ENCODE measurements at places on chromosomes 6 and 20.

DNA sequence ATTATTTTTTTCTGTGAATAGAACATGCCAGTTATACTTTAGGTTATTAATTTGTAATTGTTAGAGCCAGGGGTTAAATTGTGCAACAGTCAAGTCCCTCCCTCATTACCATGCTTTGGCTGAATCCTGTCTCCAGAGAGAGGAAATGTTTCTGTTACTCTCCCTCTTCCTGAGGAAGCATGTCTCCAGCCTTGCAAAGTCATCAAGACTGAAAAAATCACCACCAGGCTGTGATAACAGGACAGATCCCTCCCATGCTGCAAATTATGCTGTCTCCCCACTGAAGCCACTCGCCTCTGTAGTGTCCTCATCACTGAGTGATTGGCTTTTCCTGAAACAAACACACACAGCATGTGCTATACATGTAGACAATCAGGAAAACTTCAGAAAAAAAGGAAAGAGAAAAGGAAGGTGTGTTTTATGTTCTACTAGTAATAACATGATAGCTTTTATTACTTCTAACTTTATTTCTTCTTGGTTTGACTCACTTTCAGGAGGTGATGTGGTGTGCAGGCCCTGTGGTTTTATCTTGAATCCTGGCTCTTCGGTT lies 290.0 kb upstream of the JAG1 start:
- DNase-seq, result no peak

DNA sequence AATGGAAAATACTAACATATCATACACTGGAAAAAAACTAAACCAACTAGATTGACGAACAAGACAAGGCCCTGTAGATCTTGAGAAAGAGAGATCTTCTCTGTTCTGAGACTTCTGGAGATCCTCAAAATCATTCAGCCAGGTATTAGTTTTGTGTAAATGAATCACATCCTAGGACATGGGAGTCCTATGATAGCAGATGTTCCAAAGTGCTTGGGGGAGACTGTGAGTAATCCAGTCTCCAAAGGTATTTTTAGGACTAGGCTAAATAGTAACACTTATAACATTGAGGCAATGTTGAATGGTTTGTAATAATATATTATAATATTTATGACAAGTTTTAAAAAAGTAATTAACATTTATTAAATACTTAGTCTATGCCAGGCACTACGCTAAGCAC lies 275.0 kb downstream of the BTBD9 start:
- no peak for DNase-seq

DNA sequence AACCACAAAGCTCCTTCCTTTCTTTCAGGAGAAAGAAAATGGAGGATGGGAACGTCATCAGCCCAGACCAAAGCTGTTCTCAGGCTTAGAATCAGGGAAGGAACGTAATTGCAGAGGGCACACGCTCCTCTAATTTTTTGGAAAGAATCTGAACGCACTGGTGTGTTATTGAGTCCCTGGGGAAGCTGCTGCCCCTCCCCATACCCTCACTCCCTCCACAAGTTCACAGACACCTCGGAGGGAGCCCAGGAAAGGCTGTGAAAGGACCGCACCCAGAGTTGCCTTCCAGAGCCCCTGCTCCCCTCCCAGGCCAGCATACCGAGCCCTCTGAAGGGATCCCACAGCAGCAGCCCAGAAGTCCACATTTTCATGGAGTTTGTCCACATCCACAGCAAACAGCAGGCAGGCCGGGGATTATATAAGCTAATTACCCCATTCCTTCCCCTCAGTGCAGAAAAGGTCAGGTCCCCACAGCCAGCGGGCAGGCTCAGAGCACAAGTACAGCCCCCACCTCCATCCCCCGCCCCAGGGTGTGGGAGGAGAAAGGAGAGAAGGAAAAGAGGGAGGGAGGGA lies 53.7 kb downstream of the ANKRD60 start:
- DNase-seq, result no peak

DNA sequence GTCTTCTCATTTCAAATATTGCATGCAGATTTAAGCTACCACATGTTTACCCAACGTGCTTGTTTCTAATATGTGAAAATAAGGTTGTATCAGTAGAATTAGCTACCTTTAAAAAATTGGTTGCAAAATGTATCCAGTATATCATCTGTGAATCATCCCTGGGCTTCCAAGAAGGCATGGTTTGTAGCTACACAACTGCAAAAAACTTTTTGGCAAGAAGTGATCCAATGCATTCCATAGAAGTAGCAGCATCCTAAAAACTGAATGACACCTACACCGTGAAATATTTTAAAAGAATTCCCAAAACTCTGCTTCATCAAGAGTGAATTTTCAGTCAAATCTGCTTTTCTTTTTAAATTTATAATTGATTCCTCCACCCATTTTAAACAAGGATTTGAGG lies 89.1 kb downstream of the AIG1 start:
- no peak for DNase-seq

DNA sequence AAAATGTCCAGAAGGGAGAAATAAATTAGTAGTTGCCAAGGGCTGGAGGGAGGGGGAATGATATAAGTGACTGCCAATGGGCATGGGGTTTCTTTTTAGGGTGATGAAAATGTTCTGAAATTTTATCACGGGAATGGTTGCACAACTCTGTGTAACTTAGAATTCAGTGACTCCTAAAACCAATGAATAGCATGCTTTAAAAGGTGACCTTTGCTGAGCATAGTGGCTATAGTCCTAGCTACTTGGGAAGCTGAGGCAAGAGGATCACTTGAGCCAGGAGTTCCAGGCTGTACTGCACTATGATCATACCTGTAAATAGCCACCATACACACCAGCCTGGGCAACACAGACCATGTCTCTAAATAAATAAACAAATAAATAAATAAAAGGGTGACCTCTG lies 109.0 kb downstream of the ATG5 start:
- DNase-seq, result no peak

GRCh38 chr6:160804639-160805038 lies 102.6 kb downstream of the PLG start:
- no peak for DNase-seq

DNA sequence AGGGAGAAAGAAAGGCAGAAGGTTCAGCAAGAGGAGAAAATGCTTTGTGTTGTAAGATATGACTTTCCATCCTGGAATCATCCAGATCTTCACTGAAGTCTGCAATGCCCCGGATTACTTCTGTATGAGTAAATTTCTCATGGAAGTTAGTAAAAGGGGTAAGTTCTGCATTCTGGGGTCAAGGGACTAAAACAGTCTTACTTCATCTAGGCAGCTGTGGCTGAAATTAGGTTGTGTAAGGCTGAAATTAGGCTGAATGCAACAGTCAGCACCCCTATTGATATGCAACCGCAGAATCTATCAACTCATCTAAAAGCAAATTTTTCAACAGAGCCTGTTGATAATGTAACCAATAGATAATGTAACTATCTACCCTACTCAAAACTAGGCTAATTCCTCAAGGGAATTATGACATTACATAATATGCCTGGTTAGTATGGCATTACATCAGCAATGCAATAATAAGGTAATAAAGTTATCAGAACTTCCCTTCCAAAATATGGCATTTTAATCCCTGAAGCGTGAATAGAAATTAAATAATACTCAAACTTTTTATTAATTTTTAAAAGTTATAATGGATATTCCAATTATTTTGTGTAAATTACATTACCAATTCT lies 671.7 kb upstream of the CITED2 start:
- no peak for DNase-seq

- DNase-seq, result no peak
Measured at GRCh38 chr20:43238833-43239232, 49.1 kb upstream of the PTPRT start.

- no peak for DNase-seq
Measured at GRCh38 chr20:23311947-23312506, 38.6 kb upstream of the NXT1 start.

DNA sequence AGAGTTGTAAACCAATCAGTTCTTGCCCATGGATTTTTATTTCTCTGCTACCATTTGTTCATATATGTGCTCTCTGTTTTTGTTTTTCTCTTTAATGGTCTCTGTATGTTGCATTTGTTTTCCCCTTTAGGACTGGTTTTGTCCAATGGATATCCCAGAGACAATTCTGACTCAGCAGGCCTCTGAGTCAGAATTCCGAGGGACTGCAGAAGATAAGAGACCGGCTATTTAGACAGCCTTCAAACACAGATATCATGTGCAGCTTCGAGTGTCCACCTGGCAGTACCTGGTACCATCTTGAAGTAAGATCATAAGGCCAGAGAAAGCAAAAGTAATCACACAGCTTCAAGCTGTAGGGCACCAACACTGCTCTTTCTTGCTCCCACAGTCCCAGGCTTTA lies 125.5 kb downstream of the ELOVL4 start:
- no peak for DNase-seq

DNA sequence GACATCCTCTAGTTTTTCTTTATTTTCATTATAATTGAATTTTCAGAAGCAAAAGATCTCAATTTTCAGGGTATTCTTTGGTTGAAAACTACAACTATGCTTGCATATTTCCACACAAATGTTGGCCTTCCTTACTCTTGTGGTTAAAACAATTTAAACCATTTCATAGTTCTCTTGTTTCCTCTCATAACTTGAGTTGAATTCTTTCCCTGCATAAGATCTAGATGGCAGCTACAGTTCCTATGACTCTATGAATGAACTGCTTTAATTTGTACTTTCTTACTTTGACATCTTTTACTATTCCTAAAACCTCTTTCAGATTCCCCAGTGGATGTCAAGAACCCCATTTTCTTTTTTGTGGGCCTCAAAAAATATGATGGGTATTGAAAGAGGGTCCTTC lies 564.5 kb downstream of the NKAIN2 start:
- DNase-seq, result no peak

DNA sequence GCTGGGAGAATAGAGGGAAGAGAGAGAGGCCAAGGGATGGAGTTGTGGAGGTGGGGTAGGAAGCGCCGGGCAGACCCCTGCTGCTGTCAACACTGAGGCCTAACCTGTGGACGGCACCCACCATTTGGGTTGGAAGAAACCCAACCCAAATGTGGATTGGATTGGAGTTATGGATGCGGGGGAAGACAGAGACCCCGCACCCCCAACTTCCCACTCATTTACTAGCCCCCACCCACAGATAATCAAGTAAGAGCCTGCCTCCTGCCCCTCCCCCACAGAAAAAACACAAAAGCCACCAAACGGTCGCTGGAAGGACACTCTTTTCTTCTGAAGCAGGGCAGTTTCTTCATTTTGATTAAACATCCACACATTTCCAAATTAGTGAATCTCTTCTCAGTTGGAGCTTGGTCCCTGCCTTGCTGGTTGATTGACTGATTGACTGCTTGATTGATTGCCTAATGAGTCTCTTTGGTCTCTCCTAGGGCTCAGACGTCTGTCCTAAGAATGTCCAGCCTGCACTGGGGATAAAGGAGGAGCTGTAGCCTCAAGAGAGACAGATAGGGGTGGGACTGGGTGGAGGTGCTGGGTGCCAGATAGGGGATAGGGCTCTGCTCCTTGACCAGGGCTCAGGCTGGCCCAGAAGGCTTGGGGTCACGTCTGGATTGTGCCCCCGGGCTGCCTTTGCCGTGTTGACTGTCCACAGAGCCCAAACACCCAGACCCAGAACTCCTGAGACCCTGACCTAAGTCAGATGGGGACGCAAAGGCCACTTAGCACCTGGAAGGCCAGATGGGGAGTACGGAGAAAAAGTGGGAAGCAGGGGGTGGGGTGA lies 74.9 kb upstream of the FOXP4 start:
- DNase-seq, result no peak

- DNase-seq, result no peak
Measured at GRCh38 chr6:142648036-142648451, 296.9 kb downstream of the HIVEP2 start.

GRCh38 chr6:157133856-157134255 lies 189.5 kb downstream of the TMEM242 start:
- DNase-seq, result no peak

- DNase-seq, result no peak
Measured at GRCh38 chr20:20499439-20499838, 131.5 kb downstream of the INSM1 start.

- no peak for DNase-seq
Measured at GRCh38 chr6:126038234-126038633, 51.9 kb downstream of the TRMT11 start.

DNA sequence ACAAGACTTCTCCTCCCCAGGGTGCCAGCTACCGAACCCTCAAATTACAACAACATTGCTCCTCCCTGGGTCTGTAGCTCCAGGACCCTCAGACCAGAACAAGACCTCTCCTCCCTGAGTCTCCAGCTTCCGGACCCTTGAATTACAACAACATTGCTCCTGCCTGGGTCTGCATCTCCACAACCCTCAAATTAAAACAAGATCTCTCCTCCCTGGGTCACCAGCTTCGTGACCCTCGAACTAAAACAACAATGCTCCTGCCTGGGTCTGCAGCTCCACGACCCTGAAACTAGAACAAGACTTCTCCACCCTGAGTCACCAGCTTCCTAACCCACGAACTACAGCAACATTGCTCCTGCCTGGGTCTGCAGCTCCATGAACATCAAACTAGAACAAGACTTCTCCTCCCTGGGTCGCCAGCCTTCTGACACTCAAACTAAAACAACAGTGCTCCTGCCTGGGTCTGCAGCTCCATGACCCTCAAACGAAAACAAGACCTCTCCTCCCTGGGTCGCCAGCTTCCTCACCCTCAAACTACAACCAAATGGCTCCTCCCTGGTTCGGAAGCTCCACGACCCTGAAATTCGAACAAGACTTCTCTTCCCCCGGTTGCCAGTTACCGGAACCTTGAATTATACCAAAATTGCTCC lies 324.5 kb downstream of the PREX1 start:
- no peak for DNase-seq

GRCh38 chr6:168232062-168232461 lies 87.5 kb downstream of the DACT2 start:
- no peak for DNase-seq

DNA sequence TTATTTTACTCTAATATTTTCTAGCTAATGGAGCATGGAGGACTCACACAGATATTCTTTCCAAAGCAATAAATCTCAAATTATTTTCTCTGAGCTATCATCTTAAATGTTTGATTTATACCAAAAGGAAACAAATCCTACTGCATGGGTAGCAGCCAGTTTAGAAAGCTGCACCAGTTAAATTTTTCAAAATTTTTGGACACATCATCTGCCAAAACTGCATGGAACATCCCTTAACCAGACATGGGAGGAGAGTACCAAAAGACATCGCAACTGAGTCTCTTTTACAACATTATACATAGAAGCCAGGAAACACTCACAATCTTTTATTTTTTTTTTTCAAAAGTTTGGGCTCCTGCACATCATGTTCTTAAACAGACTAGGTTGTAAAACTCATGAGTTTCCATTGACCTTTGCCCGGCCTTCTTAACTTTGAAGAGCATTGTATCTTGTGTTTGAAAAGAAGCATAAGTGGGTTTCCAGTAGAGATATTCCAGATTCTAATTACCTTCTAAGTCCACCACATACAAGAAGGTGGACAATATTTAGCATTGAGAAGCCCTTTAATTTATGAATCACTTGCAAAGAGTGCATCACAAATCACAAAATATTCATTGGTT lies 87.7 kb upstream of the HMGCLL1 start:
- DNase-seq, result no peak

- DNase-seq, result no peak
Measured at GRCh38 chr20:47317127-47317895, 39.2 kb downstream of the ZMYND8 start.

- no peak for DNase-seq
Measured at GRCh38 chr20:17863577-17864292, 104.9 kb downstream of the SNX5 start.
